ENCODE measurements at places on chromosomes 5 and 9.

DNA sequence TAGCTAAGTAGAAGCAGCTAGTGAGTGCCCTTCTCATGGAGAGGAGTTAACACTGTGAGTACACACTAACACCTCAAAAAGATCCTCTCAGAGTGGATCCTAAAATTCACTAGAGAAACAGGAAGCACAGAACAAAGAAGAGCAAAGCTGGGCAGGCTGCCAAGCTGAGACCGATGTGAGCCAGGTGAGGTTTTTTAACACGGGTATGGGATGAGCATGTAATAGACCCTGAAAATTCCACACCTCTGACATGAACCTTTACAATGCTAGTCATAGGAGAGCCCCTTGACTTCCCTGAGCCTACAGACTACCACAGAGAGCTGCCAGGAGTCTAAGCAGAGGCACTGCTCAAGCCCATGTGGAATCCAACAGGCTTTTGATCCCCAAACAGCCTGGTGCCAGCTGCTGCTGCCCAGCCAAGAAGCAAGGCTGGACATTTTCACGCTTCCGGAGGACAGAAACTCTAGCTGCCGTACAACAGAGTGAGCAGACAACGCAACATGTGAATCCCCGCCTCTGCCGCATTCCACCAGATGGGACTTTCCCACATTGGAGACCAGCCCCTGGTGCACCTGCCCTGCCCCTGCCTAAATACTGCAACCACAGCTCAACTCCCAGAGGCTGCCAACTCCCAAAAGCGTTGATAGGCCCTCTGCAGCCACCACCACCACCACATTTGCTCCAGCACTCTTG, 280.8 kb downstream of the CDH10 start:
- no peak for DNase-seq

DNA sequence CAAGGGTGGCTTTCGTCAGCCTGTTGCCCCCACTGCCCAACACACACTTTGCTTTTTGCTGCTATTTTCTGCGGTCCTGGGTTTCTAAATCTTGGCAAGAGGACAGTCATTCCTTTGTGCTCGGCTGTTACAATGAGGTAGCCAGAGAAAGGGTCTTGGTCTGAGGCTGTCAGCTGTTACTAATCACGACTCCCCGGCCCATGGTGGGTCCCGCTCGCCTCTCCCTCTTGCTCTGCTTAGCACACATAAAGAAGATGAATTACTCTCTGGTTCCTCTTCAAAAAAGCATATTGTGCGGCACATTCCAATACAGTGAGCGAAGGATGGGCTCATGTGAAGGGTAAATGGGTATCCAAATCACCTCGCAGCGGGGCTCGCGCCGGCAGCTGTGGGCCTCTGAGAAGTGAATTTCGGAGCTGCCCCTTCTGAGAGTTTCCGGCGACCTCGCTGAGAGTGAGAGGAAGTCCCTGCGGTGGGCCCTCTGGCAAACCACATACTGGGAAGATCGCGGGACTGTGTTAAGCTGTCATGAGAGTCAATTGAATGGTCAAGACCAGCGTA, 56.0 kb downstream of the SLC1A3 start:
- DNase-seq: no peak

- no peak for DNase-seq
These were observed 162.1 kb downstream of the ARL15 start for GRCh38 chr5:54148067-54148845.

- no peak for DNase-seq
These were observed 95.6 kb downstream of the MLLT3 start for GRCh38 chr9:20526500-20527319.

- DNase-seq: no peak
These were observed 605 bp upstream of the DBN1 start for GRCh38 chr5:177474002-177474476.

DNA sequence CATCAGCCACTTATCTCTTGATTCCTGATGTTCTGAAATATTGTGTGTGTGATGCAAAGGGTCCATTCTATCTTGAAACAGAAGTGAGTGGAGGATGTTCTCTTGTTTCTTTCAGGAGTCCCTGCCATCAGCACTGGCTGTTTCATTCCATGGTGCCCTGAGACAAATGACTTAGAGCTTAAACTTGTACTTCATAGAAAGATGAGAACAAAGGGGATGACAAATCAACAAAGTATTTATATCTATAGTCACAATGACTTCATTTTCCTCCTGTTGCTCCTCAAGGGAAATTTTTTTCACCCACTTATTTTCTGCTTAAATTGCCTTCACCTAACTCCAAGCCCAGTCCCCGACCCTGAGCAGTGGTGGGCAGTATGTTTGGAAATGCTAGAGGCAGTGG, 171.6 kb downstream of the TARS1 start:
- DNase-seq: no peak

GRCh38 chr9:22913518-22913917, 466.9 kb downstream of the DMRTA1 start:
- DNase-seq: no peak

GRCh38 chr5:132410451-132411303, 41.2 kb downstream of the SLC22A5 start:
- DNase-seq: peak; percentile 65

GRCh38 chr9:5188060-5188984, 2.9 kb upstream of the INSL6 start:
- no peak for DNase-seq

DNA sequence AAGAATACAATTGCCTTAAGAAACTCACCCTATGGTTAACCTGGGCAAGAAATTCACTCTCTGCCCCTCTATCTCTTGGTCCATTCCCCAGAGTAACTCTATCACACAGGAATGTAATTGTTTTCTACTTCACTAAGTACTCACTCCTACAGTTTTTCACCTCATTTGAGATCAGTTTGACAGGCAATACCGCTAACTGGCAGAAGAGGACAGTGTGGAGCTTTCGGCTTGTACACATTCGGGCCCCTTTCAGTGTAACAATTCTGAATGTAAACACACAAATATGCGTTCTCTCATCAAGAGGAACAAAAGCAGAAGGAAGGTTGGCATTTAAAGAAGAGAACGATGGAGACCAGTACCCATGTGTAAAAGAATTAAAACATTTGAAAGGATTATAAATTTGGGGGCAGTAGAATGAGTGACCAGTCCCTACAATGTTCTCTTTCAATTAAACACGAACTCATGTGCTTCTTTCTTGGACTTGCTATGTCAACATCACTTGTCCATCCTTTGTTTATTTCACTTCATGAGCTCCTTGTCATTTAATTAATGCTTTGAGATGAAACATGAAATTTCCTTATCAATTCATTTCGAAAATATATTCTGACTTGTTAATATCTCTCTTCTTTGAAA, 188.5 kb upstream of the GRAMD2B start:
- DNase-seq: no peak

- no peak for DNase-seq
These were observed 73.7 kb downstream of the INSL6 start for GRCh38 chr9:5111696-5112095.

GRCh38 chr5:179128976-179129375, 68.8 kb downstream of the ZNF354C start:
- no peak for DNase-seq

DNA sequence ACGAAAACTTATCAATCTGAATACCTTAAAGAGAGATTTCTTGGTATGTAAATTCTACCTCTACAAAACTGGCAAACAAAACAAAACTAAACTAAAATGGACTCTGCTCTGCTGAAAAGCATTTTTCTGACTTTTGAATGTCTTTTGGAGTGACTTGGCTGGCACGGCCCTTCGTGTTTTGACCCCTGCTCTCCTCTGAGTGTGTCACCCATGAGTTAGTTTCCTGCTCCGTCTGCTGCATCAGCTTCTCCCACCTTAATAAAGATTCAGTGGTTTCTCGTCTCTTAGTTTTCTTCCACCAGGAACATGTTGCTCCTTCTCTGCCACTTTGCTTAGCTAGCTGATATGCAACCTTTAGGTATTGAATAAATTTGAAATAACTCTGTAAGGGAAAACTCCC, 1084.0 kb upstream of the CDH18 start:
- no peak for DNase-seq

DNA sequence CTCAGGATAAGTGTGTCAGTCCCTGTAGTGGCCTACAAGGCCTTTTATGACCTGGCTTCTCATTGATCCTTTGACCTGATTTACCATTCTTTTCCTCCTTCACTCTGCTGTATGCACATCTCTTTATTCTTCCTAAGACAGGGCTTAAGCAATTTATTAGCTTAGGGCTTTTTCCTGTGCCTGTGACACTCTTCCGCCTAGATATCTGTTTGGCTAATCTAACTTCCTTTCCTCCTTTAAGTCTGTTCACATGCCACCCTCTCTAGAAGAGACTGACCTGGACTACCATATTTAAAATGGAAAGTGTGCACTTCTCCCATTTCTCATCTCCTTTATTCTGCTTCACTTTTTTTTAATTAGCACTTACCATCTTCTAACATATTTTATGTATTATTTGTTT, 29.1 kb downstream of the FOCAD start:
- DNase-seq: no peak

Data from stimulated activated CD8-positive, alpha-beta memory T cell treated with anti-CD3 and anti-CD28 coated beads, Interleukin-12 subunit alpha, Interleukin-12 subunit beta, amount 100 ng/mL, for 1 hour (primary cell).